ENCODE measurements at places on chromosomes 7 and 10. TPM values are rescaled to one million over a fixed set of nuclear protein-coding genes. Genes with fewer than 3 reads are reported as not detected.

GRCh38 chr10:52217531-52217930 is 96.5 kb upstream of the DKK1 start:
- DNase-seq = no peak

DNA sequence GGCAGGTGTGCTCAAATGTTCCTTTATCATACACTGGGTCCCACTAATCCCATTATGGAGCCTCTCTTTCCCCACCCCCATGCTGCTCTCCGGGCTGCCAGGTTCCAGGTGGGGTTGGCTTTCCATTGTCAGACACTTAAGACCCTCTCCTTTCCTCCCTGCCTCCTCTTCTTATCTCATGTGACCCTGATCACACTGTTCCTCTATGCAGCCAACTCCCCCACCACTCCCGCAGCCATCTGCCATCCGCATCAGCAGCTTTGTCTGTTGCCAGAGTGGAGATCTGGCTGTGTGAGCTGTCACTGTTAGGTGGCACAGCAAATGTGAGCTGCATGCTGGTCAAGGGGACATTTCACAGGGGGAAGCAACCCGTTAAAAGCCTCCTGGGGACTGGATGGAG is 391.4 kb downstream of the TNS3 start:
- DNase-seq = no peak

DNA sequence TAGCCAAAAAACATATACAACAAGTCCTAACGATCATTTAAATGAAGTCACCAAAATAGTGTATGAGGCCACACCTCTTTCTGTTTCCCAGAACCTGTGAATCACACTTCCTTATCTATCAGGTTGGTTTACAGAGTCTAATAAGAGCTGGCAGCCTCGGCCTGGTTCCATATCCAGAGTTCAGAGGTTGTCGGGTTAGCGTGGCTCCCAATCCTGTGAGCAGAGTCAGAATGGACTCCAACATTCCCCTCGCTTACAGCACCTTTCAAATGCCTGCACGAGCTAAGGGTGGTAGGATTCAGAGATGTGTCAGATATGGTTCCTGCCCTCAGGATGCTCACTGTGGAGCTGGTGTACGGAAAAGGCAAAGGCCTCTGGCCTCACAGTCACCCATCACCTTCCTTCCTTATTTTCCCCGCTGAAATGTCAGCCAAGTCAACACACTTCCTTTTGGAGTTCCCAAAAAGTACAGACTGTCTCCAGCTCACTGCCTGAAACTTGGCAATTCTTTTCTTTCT is 6.0 kb downstream of the IL15RA start:
- no peak for DNase-seq

- peak; percentile 99 for DNase-seq
These were observed 86.5 kb downstream of the RALA start for GRCh38 chr7:39709768-39710311.

DNA sequence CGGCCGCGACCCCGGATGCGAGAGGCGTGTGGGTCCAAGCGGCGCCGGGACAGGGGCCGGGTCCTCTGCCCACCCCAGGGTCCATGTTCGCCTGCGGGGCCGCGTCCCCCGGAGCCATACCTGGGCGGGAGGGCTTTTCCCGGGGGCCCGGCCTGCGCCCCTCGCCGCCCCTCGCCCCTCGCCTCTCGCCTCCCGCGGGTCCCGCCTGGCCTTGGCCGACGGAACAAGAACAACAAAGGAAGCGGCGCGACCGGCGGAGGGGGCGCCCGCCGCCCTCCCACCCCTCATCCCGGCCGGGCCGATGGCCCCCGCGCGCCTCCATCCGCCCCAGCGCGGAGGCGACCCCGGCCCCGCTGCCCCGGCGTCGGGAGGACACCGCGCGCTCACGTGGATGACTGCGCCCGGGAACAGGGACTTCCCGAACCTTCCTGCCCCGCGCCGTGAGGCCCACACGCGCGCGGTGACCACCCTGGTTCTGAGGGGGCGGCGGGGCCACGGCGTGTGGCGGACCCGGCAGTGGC is 348.2 kb downstream of the DNAJB6 start:
- DNase-seq = no peak

Gene FAM13C
- 2.9 TPM for polyA plus RNA-seq

- no peak for DNase-seq
These were observed 466.4 kb upstream of the ZMIZ1 start for GRCh38 chr10:78602201-78602932.

DNA sequence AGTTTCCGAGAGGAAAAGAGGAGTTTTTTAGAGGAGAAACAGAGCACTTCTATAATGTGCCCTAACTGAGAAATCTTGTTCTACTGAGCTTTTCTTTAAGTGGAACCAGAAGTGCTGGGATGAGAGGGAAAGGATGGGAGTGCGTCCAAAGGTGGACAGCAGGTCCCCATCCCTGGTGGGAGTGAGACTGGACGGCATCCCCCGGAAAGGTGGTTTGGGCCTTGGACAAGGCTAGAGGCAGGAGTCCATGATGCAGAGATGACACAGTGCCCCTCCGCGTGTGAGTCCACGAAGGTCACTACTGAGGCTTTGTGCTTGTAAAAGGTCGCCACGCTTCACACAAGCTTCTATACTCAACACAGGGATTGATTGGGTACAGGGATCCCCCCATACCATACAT is 6.1 kb upstream of the EN2 start:
- DNase-seq = no peak

Gene MRC1
- polyA plus RNA-seq = 39.4 TPM

DNA sequence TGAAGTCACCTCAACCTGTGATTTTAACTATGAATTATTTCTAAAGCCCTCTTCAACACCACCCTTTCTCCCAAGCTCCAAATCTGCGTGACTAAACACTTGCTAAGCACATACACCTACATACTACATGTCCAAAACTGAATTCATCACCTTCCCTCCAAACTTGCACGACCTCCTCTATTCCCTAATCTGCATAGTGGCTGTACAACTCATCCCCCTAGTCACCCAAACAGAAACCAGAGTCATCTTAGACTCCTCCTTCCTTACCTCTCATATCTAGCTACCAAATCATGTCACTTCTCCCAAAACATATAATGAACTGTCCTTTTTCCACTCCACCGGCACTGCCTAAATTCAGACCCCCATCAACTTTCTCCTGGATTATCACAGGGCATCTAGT is 16.2 kb downstream of the ARHGAP21 start:
- no peak for DNase-seq

Gene SFXN2
- 10.8 TPM for polyA plus RNA-seq

Gene HYAL4
- polyA plus RNA-seq = 0.07 TPM

Gene MICU1
- 41.9 TPM for polyA plus RNA-seq

GRCh38 chr10:69657866-69658265 is 27.8 kb downstream of the FAM241B start:
- DNase-seq = no peak

- DNase-seq = no peak
These were observed 63.1 kb upstream of the SORCS3 start for GRCh38 chr10:104577861-104578521.

DNA sequence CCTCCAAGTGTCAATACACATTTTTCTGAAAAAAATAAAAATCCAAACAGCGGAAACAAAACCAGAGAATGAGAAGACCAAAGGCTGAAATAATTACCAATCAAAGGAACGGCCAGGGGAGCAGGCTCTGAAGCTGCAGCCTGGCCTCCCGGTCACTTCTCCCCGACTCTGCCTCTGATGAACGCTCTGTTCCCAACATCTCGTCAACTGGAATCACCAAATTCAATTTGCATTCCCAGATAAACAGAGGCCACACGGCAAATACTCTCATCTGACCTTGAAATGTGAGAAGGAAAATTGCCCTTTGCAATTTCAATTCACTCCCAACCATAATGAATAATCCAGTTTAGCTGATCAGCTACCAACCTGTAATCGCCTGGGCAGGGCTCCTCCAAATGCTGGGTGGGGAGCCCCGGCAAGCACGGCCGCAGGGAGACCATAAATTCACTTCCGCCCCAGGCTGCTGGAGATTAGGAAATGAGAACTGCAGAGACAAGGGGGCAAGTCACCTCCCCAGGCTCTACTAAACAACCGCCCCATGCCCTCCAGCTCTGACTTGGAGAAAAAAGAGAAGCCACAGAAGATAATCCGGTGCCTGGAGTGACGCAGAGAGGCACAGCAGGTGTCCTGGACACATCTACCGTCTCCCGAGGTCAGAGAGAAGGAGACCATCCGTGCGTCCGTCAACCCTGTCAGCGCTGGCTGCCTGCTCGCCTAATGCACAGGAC is 153.2 kb downstream of the MAD1L1 start:
- DNase-seq = no peak

DNA sequence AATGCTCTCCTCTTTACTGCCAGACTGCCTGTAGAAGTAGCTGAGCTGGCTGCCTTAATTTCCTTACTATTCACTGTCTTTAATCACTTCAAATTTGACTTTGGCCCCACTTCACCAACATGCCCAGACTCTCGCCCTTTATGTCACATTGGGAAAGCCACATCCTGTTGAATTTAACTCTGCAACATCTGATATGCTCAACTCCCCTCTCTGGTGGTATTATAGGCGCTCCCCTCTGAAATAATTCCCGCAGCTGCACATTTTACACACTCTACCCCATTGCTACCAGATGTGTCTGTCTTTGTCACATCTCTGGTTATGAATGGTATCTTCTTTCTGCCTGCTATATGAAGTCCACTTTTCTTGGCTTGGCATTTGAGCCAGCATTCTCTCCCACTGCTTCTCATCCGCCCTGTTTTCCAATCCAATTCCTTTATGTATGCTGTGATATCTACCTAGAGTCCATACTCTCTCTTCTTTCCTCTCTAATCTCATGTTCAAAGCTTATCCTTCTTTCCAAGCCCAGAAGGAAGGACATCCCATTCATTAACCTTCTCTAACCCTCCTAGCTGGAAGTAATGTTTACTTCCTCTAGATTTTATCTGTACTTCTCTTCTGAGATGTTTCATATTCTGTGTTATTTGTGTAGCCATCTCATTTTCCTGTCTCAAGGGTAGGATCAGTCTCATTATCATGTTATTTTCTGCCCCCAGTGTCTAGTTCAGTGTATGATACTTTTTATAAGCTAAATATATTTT is 134.5 kb downstream of the ST7 start:
- no peak for DNase-seq

DNA sequence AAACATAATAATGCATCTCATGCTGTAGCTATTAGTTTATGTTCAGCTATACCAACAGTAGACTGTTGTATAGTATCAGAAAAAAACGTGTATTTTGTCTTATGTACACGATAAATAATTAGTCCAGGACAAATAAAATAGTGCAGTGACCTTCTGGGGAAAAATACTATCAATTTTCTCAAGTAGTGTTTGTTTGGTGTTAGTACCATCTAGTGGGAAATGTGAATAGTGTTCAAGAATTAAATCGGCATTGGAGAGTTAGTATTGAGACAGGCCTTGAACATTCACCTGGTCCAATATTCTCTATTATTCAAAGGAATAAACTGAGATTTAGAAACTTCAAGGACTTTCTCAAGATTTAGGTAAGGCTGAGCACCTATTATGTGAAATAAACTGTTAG is 21.7 kb upstream of the OR2A5 start:
- DNase-seq = no peak

Gene EEPD1
- polyA plus RNA-seq = 7.5 TPM

DNA sequence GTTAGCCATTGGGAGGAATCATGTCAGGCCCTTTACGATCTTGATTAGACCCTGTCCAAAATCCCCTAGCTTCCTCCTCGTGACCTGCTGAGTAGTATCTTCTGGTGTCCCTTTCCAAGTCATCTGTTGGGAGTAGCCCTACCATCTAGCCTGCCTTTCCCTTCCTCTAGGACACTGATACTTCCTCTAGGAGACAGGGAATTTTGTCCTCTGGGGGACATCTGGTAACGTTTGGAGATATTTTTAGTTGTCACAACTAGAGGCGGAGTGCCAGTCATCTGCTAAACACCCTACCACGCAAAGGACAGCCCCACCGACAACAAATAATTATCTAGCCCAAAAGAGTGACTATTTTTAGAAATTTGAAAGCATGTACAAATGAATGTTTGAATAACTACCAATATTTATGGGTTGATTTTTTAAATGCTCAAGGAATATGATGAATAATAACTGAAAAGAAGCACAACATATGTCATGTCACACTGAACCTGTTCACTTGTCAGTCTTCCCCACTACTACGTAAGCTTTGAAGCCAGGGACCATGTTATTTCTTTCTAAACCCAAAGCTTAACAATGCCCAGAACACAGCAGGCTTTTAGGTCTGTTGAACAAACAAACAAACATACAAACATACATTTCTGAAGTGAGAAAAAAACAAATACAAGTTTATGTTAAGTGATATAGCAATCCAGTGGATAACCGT is 105.9 kb downstream of the ARHGAP12 start:
- no peak for DNase-seq

Gene PRKCQ
- polyA plus RNA-seq = 2.8 TPM

DNA sequence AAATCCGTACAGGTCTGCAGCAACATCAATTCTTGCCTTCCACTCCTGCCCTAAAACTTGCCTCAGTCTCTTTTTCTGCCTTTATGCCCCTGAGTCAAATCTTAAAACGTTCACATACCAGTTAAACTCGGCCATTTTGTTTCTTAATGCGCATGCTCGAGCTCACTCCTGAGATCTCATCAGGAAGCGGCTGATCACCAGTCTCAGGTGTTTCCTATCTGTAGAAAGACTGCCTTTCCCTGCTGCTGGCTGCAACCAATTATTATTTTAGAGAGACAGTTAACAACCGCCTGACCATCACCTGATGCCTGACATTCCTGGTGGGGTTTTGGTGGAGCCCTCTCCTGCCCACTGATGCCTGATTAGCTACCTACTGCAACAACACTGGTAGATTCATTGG is 70.2 kb upstream of the TMEM140 start:
- DNase-seq = no peak

Measured in lung (tissue), 17 donors.